RPMI7951 (cell line): ENCODE measurements at places on chromosomes 6 and 20. TPM values are rescaled to one million over a fixed set of nuclear protein-coding genes. Genes with fewer than 3 reads are reported as not detected.

- DNase-seq: no peak
These were observed 806.1 kb upstream of the MAP3K7 start for GRCh38 chr6:91392951-91393350.

DNA sequence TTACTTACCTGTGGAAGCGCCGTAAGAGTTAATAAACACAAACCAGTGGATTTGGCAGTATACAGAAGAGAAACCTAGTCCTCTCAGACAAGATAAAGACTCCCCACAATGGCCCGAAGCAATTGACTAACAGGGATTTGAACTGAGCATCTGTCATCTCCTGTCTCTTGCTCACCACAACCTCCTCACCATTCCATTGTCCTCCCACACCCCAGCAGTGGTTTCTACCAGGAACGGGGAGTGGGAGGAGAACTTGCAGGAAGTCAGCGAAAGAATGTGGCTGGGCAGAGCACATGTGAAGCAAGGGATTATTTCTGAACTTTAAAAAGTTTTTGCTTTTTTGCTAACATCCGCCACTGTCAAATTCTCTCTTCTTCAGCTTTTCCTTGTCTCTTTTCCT is 24.6 kb upstream of the TAAR1 start:
- peak; percentile 92 for DNase-seq

Gene SOX18
- 0.12 and 0.20 TPM in 2 replicates for total RNA-seq

- DNase-seq: peak; percentile 73
These were observed 199.2 kb upstream of the SUPT3H start for GRCh38 chr6:45576648-45577624.

DNA sequence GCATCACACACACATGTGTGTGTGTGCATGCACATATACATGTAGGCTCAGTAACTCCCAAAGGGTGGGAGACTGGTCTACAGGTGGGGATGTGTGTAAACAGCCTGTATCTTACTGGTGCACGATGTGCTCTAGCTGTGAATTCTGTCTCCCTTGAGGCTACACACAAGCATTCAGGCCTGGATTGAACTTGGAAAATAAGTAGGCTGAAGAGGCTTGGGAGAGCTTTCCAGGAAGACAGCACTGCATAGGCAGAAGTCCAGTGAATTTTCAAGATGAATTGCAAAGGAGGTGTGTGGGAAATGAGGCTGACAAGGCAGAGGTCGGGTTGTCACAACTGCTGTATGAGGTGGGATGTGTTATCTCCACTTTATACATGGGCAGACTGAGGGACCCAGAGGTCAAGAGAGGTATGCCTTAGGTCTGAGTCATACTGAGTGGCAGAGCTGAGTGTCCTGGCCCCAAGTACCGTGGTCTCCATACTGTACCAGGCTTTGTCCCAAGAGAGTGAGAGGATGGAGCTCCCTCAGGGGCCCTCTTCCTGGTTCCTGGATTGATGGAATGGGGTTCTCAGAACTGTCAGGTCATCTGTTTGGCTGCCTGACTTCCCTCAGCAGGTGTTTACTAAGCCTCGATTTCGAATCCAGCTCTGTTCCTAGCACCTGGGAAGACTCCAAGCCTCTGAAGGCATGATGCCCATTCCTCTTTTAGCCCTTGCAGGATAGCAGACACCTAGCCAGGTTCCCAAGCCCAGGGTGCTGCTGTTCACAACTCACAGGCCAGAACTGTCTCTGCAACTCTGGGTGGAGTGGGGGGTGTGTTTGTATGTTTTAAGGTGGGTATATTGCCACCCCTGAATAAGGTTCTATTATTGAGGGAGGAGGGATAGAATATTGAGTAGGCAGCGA is 14.4 kb downstream of the SNPH start:
- DNase-seq: peak; percentile 50

DNA sequence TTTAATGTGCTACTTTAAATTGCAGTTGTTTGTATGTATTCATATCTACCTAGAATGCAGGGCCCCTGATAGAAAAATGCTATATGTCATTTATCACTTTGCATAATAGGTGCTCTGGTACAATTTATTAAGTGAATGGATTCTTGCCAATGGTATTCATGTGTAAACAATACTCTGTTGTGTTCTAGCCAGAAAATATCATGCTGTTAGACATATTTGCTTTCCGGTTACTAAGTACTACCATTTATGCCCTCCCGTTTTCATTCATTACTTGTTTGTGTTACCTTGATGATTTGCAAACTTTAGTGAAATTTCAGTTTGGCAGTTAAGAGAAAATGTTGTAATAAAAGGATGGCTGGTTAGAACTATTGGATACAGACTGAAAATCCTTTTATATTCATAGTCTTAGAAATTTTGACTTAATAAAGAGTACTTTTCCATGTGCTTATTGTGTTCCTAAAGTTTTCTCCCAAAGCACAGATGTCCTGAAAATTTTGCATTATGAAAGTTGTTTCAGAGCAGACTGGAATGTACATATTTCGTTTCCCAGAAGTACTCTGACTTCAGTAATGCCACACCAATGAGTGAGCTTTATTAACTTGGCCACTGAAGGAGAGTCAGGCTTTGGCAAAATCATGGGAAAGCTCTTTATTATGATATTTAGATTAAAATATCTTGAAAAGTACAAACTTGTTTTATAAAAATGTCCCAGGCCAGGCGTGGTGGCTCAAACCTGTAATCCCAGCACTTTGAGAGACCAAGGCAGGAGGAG is 31.5 kb downstream of the RPF2 start:
- DNase-seq: no peak
